Daoy (cell line): ENCODE measurements at places on chromosomes 11 and 22. TPM values are rescaled to one million over a fixed set of nuclear protein-coding genes. Genes with fewer than 3 reads are reported as not detected.

DNA sequence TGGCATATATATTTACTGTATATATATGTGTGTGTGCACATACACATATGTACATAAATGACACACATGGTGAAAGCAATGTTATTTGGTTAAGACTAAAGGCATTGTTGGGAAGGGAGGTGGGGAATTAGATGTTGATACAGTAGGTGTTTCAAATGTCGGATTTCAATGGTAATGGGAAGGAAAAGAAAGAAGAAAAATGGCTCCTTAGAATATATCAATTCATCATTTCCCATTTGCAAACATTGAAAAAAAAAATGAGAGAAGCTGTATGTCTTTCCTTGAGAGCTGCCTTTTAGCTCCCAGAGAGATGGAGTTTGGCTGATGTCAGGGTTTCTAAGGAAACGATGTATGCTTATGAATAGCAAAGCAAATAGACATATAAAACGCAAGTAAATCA, 33.4 kb upstream of the ATXN10 start:
- no peak for DNase-seq

GRCh38 chr22:19036523-19037273, 85.5 kb downstream of the DGCR2 start:
- peak; percentile 16 for DNase-seq

GRCh38 chr22:19900707-19901436, 40.7 kb upstream of the COMT start:
- no peak for DNase-seq

The USP28 gene
- 29.7 and 29.9 TPM in 2 replicates for total RNA-seq

GRCh38 chr11:5705688-5706087, 16.1 kb downstream of the TRIM22 start:
- no peak for DNase-seq

- DNase-seq = peak; percentile 19
These were observed 264.6 kb upstream of the PLET1 start for GRCh38 chr11:112525270-112525669.

GRCh38 chr22:45819305-45819704, 147.7 kb downstream of the ATXN10 start:
- DNase-seq = no peak

- no peak for DNase-seq
These were observed 8.7 kb downstream of the ME3 start for GRCh38 chr11:86663761-86664160.

- no peak for DNase-seq
These were observed 1.4 kb downstream of the MOV10L1 start for GRCh38 chr22:50091092-50091768.

The VSIG10L2 gene
- not detected in 2 replicates for total RNA-seq

DNA sequence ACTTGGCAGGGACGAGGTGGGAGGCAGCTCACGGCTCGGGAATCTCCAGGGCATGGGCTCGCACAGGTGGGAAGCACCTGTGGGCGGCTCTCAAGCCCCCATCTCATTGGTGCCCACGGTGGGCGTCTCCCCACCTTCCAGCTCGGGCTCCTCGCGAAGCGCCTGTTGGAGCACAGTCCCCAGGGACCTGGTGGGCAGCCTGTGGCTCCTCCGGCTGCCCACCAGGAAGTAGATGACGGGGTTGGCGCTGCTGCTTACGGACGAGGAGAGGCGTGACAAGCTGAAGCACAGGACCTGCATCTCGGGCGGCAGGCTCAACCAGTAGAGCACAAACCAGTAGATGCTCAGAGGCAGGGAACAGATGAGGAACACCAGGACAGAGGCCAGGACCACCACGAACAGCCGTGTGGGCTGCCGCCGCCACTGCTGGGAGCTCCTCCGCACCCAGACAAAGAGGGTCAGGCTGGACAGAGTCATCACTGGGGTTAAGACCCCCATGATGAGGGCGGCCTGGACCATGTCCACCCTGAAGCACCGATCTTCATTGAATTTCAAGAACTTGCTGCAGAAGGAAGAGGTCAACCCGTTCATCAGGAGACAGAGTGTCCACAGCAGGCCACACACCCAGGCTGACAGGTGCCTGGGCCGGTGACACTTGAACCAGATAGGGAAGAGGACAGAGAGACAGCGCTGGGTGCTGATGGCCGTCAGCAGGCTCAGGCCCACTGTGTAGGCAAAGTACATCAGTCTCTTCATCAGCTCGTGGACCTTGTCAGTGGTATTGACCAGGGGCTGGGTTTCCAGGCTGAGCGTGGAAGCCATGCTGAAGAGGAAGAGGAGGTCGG, 633 bp downstream of the MRGPRD start:
- DNase-seq = no peak

- no peak for DNase-seq
These were observed 967 bp upstream of the LZTR1 start for GRCh38 chr22:20980938-20981722.

- no peak for DNase-seq
These were observed 17.6 kb upstream of the APLNR start for GRCh38 chr11:57254631-57255030.
